Fibroblast of skin of scalp (primary cell): ENCODE measurements at places on chromosomes 7 and 10.
A peak's percentile ranks its signal among the peaks of the same experiment; 100 is the strongest.

GRCh38 chr7:114375907-114376306 is 38.7 kb upstream of the FOXP2 start:
- DNase-seq: no peak

GRCh38 chr10:132793871-132794849 is 8.2 kb upstream of the NKX6-2 start:
- no peak for DNase-seq

- no peak for DNase-seq
These were observed 119.0 kb upstream of the SORCS3 start for GRCh38 chr10:104521901-104522694.

GRCh38 chr10:102316421-102316820 is 71.1 kb downstream of the GBF1 start:
- no peak for DNase-seq

DNA sequence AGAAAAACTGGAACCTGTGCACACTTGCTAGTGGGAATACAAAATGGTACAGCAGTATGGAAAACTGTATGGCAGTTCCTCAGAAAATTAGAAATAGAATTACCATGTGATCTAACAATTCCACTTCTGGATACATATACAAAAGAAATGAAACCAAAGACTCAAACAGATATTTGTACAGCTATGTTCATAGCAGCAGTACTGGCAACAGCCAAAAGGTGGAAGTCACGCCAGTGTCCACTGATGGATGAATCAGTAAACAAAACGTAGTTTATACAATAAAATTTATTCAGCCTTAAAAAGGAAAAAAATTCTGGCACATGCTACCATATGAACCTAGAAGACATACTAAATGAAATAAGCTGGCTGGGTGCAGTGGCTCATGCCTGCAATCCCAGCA is 23.0 kb downstream of the IDE start:
- DNase-seq: no peak

- no peak for DNase-seq
These were observed 179.1 kb downstream of the BTAF1 start for GRCh38 chr10:92102601-92103213.

DNA sequence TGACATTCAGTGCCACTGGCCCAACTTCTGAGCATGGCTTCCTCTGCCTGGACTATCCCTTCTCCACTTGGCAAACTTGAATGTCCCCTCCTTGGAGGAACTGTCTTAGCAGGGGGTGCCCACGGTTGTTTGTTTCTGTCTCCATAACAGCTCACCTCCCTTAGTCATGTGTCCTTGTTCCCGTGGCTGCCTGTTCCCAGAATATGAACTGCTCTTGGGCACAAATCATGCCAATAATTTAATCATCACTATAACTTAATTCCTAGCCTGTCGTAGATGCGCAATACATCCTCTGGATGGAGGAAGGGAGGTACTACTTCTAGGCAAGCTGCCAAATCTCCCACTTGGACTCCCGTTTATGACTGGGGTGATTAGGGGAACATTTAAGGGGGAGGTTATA is 173.1 kb downstream of the MYOF start:
- peak; percentile 31 for DNase-seq

- peak; percentile 73 for DNase-seq
These were observed 112.8 kb upstream of the AHR start for GRCh38 chr7:17185690-17186070.

DNA sequence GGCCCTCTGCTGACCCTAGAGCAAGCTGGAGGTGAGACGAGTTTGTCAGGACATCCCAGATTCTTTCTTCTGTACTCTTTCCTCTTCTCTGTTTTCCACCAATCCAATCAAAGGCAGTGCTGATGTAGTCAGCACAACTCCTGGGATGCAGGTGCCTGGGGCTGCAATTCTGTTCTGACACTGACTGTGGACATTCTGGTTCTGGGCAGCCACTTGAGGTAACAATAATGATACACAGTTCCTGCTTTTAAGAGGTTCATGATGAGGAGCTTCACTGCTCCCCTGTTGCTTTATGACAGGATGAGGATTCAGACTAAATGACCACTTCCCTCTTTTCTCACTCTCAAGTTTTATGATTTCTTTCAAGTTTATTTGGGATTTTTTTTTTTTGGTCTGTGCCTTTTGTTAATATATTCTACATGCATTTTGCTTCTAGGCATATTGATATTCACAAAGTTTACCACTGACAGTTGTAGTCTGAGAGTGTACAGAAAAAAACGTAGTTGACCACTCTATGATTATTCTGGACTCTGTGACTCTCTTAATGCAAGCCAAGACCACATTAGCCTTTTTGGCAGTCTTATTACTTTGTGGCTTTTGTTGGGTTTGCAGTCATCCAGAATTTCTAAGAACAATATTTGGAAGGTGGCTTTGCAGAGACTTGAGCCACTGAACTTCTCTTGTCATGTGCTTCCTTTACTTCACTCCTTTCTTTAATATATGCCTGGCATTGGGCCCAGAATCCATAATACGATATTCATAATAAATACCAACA is 247.6 kb downstream of the AUTS2 start:
- no peak for DNase-seq

GRCh38 chr10:50917486-50917885 is 32.1 kb upstream of the A1CF start:
- peak; percentile 67 for DNase-seq

DNA sequence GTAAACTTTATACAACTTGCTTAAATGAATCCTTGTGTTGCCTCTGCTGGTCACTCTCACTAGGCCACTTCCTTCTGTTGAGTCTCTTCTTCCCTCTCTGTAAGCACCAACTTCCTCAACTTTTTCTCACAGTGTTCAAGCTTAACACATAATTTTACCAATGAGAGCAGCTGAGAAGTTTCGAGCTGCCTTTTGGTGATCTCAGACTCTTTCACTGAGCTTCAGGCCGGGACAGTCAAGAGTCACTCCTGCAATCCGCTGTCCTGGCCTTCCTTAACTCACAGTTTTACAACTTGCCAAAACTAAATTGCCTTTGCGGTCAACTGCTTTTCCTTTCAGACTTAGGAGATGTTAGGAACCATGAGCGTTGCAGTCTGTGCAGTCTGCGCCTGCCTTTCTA is 47.4 kb downstream of the PRPF18 start:
- no peak for DNase-seq

- DNase-seq: no peak
These were observed 21.8 kb downstream of the STN1 start for GRCh38 chr10:103896225-103896624.

- peak; percentile 19 for DNase-seq
These were observed 320.9 kb downstream of the PCLO start for GRCh38 chr7:82841828-82842227.

- no peak for DNase-seq
These were observed 40.5 kb downstream of the HTR7 start for GRCh38 chr10:90817128-90817889.

- DNase-seq: peak; percentile 16
These were observed 54.7 kb downstream of the EMX2 start for GRCh38 chr10:117597216-117597615.

GRCh38 chr10:125133696-125134482 is 26.5 kb downstream of the CTBP2 start:
- no peak for DNase-seq

- DNase-seq: no peak
These were observed 723.4 kb downstream of the PARD3 start for GRCh38 chr10:34091635-34092195.

DNA sequence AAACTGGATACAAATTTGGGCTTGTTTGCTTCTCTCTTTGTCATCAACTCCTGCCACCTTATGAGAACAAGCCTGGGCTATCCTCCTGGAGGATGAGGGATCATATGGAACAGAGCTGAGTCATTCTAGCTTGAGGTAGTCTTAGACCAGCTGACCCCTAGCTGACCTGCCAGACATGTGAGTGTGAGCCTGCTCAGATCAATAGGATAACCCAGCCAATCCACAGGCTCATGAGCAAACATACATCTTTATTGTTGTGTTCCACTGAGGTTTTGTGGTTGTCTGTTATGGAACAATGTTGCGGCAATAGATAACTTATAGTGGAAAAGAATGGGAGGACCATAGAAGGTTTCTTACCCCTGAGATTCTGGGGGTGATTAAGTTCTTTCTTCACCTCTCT is 54.5 kb upstream of the FAM180A start:
- DNase-seq: no peak

DNA sequence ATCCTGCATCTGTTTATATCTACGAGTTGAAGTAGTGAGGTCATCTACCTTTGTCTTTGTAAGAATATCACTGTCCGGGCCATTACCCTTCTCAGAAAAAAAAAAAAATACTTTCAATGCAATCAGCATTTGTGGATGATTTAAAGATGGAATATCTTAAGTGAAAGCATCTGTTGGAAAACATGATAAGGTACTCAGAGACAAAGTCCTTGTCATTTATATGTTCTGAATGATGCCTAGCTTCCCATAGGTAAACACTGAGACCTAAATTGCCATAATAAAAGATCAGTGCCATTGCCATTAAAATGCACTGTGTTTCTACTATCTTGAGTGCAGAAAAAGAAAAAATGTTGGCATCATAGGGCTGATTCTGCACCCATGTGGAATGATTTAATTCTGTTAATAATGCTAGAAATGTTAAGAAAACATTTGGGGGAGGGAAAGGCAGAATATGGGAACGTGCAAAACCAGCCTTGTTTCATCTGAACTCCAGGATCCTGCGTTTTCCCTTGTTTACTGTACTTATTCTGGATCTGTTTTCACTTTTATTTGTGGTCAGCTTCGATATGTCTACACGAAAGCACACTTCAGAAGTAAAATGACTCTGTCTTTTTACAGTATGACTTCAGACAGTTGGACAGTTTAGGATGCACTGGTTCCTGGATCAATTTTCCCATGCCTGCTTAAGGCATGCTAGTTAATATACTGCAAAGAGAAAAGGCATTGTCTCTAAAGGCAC is 669.8 kb downstream of the SUGCT start:
- peak; percentile 90 for DNase-seq

- no peak for DNase-seq
These were observed 66.1 kb downstream of the STEAP1B start for GRCh38 chr7:22433710-22434460.

DNA sequence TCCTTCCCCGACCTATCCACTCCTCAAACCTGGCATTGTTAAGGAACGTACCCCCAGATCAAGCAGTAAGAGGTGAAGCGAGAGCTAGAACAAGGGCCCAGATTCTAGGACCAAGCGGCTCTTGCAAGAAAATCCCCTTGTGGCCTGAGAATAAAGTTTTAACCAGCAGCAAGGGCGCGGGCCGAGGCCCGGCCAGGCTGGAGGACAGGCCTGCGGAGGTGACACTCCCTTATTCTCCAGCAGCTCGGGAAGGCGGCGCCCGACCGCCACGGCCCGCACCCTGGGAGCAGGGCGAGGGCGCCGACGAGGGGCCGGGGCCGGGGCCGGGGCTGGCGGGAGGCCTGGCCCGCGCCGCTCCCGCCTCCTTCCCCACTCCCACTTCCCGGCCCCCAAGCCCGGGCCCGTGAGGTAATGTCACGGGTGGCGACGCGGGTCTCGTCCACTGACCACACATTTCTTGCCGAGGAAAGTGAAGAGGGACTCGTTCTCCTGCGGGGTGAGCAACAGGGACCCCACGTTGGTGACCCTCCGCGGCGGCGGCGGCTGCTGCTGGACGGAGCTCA is 551 bp downstream of the WASL start:
- DNase-seq: peak; percentile 27

DNA sequence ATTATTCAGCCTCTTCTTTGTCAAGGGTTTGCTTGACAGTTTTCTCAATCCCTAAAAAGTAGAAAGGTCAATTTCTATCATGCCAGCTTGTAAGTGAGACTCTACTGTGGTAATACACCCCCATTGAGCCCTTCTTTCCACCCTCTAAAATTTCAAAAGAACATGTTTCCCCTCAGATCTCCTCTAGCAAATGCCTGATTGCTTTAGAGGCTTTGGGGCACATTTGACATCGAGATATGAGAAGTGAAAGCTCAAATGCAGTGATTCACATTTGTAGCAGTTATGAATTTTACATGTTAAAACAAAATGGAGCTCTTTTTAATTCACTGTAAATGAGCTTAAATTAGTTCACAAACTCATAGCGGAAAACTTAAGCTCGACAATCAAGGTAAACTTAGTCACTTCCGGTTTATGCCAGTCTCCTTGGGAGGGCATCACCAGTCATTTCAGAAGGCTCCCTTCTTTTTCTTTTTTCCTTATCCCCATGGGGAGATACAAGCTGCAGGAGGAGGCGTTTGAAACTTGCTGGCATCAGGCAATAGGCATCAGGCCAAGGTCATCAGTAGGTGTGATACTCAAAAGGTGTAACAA is 55.3 kb upstream of the ADO start:
- DNase-seq: no peak

- no peak for DNase-seq
These were observed 157.6 kb downstream of the FAM107B start for GRCh38 chr10:14616955-14617730.

- no peak for DNase-seq
These were observed 167.2 kb upstream of the FERD3L start for GRCh38 chr7:19312416-19312815.

- DNase-seq: no peak
These were observed 47.8 kb downstream of the BZW2 start for GRCh38 chr7:16693601-16694318.

GRCh38 chr7:2631946-2632732 is at the start of gene TTYH3:
TSS of gene TTYH3 (plus strand) at chr7:2631986. CDS start at chr7:2632156, 170 bp downstream.
- DNase-seq: no peak

- no peak for DNase-seq
These were observed 6.3 kb upstream of the GSTK1 start for GRCh38 chr7:143256932-143257331.

GRCh38 chr10:7260412-7260900 is 150.4 kb downstream of the SFMBT2 start:
- peak; percentile 79 for DNase-seq

DNA sequence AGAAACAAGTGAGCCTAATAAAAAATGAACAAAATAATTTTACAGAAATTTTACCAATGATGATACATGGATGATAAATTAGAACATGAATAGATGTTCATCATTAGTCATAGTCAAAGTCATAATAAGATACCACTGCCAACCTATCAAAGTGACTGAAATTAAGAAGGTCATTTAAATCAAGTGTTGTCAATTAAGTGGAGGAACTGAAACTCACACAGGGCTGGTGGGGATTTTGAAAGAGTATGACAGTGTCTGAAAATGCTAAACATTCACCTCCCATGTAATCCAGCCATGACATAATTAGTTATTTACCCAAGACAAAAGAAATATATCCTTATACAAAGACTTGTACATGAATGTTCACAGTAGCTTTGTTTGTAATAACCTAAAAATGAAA is 57.1 kb upstream of the DYNC1I1 start:
- no peak for DNase-seq

GRCh38 chr7:116242178-116242577 is 31.8 kb downstream of the TES start:
- DNase-seq: peak; percentile 42

DNA sequence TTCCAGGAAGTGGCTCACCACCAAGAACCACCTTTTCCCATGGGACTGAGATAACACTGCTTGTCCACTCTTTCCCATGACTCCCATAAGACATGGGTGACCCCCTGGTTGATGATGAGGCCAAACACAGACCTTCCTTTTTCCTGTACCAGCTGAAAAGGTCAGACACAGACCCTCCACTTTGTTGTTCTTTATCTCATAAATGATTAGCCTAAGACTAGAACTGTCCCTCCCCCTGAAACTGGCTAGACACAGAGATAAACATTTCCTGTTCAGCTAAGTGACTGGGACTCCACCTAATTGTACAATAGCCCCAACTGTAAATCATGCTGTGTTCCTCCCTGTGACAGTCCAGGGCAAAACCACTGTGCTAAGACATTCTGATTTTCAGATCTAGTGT is 8.2 kb upstream of the NRG3 start:
- DNase-seq: peak; percentile 46
